Naive thymus-derived CD4-positive, alpha-beta T cell (primary cell): ENCODE measurements at places on chromosomes 13 and 19. TPM values are rescaled to one million over a fixed set of nuclear protein-coding genes. Genes with fewer than 3 reads are reported as not detected.

MTUS2 gene
- total RNA-seq = not detected

GRCh38 chr19:55156202-55157063 lies 1.1 kb downstream of the TNNI3 start:
- no peaks in the 10 kb centered on the region for H3K4me1 ChIP-seq
- no peak overlapping the region for H3K27ac ChIP-seq
- H3K4me3 ChIP-seq = no peak overlapping the region
- no peaks in the 10 kb centered on the region for H3K36me3 ChIP-seq
- DNase-seq = no peak

DNA sequence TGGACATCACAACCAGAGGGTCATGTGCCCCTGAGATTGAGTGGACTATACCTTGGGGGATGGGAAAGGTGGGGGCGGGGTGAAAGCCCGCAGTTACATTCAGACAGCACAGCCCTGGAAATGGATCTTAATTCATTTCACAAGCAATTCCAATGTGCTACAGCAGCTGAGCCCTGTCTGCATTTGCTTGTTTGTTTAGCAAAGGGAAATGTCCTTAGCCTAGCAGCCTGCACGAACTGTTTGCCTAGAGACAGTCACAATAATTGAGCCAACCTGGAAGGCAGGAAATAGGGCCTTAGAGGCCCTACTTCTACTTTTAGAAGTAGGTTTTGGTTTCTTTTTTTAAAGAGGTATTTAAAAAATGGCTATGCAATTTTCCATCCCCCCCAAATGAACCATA lies 177.3 kb upstream of the KL start:
- no peaks in the 10 kb centered on the region for H3K4me1 ChIP-seq
- H3K4me3 ChIP-seq = no peak overlapping the region
- no peak overlapping the region for H3K27ac ChIP-seq
- no peaks in the 10 kb centered on the region for H3K27me3 ChIP-seq
- H3K36me3 ChIP-seq = no peaks in the 10 kb centered on the region

DNA sequence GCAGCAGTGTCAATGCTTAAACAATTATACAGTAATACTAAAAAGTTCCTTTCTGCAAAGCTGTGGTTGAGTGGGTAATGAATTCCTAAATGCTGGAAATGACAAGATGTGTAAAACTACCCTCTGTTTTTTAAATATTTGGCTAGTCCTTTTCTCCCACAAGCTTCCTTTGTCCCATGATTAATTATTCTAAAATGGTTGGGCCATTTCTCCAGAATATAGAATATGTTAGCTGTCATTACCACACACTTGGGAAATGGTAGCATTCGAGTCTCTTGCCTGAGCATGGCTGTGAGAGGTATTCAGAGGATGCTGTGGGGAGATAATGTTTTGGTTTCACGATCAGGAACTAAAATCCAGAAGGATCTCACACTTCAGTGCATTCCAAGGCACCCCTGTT lies 1185.8 kb downstream of the UQCRFS1 start:
- no peak for DNase-seq
- H3K4me3 ChIP-seq = no peak overlapping the region
- no peaks in the 10 kb centered on the region for H3K4me1 ChIP-seq
- no peak overlapping the region for H3K27ac ChIP-seq

DNA sequence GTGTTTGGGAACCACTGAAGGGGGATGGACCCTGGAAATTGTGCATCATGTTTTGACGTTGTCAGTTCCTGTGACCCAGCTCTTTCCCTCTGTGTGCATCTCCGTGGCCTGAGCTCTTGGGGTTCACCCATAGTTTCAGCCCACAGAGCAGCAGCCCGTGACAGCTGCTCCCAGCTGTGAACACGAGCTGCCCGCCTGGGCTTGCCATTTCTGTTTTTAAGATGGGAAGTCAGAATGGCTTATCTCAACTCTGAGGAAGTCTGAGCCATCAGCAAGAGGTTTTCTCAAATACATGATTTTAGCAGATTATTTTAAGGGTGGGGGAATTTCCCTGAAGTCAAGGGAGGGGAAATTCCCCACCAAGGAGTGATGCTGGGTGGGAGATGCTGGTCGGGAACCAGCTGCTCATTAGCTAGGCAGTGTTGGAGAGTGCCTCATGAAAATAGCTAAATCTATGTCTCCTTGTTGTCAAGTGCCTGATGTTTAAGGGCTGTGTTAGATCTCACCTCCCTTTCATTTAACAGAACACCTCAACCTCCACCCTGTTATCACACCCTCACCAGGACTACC lies 34.8 kb upstream of the C1QTNF9 start:
- H3K27ac ChIP-seq = peak overlapping the region; percentile 94
- DNase-seq = peak; percentile 70
- no peaks in the 10 kb centered on the region for H3K27me3 ChIP-seq
- H3K36me3 ChIP-seq = no peaks in the 10 kb centered on the region

- H3K27me3 ChIP-seq = no peaks in the 10 kb centered on the region
- no peak for DNase-seq
- H3K4me3 ChIP-seq = no peak overlapping the region
- no peak overlapping the region for H3K27ac ChIP-seq
- no peaks in the 10 kb centered on the region for H3K36me3 ChIP-seq
- H3K4me1 ChIP-seq = peaks cover 6% of the 10 kb centered on the region
These were observed 168.3 kb downstream of the COL4A1 start for GRCh38 chr13:110138700-110139036.

DNA sequence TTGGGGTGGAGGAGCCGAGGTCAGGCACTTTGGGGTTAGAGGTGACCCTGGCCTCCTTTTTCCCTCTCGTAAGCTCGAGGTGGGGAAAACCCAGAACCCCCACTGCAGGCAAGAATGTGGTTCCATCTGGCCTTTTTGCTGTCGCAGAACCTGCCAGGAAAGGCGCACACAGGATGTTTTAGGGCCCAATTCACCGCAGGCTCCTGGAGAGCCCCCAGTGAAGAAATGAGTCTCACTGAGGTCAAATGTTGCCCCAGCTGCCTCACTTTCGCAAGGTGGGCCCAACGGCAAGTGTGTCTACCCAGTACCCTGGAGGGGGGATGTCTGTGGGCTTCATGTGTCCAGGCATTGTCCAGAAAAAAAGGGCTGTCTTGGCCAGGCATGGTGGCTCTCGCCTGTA lies 61.8 kb downstream of the PEX11G start:
- H3K4me3 ChIP-seq = no peak overlapping the region
- H3K4me1 ChIP-seq = no peaks in the 10 kb centered on the region
- DNase-seq = no peak
- no peaks in the 10 kb centered on the region for H3K27me3 ChIP-seq

DNA sequence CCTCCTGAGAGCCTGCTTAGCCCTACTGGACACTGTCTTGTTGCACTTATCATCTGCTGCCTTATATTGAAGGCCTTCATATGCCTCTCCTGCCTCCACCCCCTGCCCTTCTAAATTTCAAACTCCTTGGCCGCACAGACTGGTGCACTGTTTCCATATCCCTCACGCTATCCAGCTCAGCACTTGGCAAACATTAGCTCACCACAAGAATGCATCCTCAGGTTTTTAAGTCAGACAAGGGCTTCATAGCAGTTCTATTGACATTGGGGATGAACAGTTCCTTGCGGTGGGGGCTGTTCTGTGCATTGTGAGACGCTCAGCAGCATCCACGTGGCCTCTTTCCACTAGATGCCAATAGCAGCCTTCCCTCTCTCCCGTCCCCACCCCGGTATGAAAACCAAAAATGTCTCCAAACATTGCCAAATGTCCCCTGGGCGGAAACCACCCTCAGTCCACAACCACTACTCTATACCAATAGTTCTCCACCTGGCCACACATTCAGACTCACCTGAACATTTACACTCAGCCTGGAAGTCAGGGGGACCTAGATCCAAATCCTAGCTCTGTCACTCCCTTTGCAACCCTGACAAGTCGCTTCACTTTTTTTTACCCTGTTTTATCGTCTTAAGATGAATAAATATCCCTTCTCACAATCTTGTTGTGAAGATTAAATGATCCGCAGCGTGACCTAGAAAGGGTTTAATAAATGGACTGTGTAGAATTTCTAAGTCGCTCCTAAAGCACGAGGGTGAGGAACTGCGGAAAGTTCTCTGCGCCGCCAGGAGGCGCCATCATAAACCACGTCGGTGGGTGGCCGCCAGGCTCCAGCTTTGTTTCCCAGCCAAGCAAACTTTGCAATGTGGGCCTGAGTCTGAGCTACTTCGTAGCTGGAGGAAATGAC lies 3.6 kb upstream of the CEACAM3 start:
- no peaks in the 10 kb centered on the region for H3K4me1 ChIP-seq
- no peaks in the 10 kb centered on the region for H3K27me3 ChIP-seq
- H3K27ac ChIP-seq = no peak overlapping the region

- no peaks in the 10 kb centered on the region for H3K36me3 ChIP-seq
- H3K27me3 ChIP-seq = no peaks in the 10 kb centered on the region
- no peaks in the 10 kb centered on the region for H3K4me1 ChIP-seq
- H3K27ac ChIP-seq = no peak overlapping the region
- no peak overlapping the region for H3K4me3 ChIP-seq
These were observed 165.4 kb upstream of the PCDH9 start for GRCh38 chr13:67395577-67395976.

- no peaks in the 10 kb centered on the region for H3K27me3 ChIP-seq
- H3K27ac ChIP-seq = peak overlapping the region; percentile 78
- H3K36me3 ChIP-seq = peaks cover 8% of the 10 kb centered on the region
- peak overlapping the region; percentile 78 for H3K4me3 ChIP-seq
- peaks cover 38% of the 10 kb centered on the region for H3K4me1 ChIP-seq
These were observed 2.0 kb downstream of the PTBP1 start for GRCh38 chr19:799076-799881.

- H3K36me3 ChIP-seq = no peaks in the 10 kb centered on the region
- no peak overlapping the region for H3K27ac ChIP-seq
- H3K4me3 ChIP-seq = no peak overlapping the region
- no peak for DNase-seq
- H3K4me1 ChIP-seq = no peaks in the 10 kb centered on the region
- H3K27me3 ChIP-seq = no peaks in the 10 kb centered on the region
These were observed 605.3 kb upstream of the SPRY2 start for GRCh38 chr13:80946008-80946802.

COQ8B gene
- total RNA-seq = 48.3 TPM

DNA sequence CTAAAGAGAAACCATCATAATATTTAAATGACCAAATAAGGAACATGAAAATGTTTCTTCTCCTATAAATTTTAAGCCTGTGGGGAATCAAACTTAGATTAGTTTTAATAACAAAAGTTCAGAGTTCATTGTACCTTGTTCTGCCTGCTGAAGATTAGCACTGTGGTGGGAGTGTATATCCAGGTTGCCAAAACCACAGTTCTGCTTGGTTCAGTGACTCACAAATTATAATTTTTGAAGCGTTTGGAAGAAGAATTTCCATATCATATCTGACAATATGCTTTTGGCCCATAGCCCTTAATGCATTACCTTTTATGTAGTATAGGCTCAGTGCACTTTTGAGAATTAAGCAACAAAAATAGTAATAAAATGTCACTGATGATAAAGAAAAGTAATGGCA lies 545.2 kb downstream of the GPC6 start:
- H3K27me3 ChIP-seq = no peaks in the 10 kb centered on the region
- no peak overlapping the region for H3K4me3 ChIP-seq
- no peaks in the 10 kb centered on the region for H3K36me3 ChIP-seq
- DNase-seq = no peak
- no peak overlapping the region for H3K27ac ChIP-seq

ENOX1 gene
- total RNA-seq = not detected

- no peak overlapping the region for H3K4me3 ChIP-seq
- DNase-seq = no peak
- H3K36me3 ChIP-seq = no peaks in the 10 kb centered on the region
- no peaks in the 10 kb centered on the region for H3K4me1 ChIP-seq
- no peak overlapping the region for H3K27ac ChIP-seq
- no peaks in the 10 kb centered on the region for H3K27me3 ChIP-seq
These were observed 33.9 kb downstream of the SPATA13 start for GRCh38 chr13:24194447-24194846.

GRCh38 chr19:40241809-40242384 lies 15.4 kb upstream of the CCNP start:
- H3K27ac ChIP-seq = no peak overlapping the region
- no peak for DNase-seq
- no peaks in the 10 kb centered on the region for H3K27me3 ChIP-seq
- no peaks in the 10 kb centered on the region for H3K4me1 ChIP-seq
- no peak overlapping the region for H3K4me3 ChIP-seq
- peaks cover 4% of the 10 kb centered on the region for H3K36me3 ChIP-seq

LIG1 gene
- total RNA-seq = 134 TPM

GRCh38 chr13:36715841-36716240 lies 42.0 kb downstream of the SERTM1 start:
- no peak overlapping the region for H3K27ac ChIP-seq
- H3K4me1 ChIP-seq = no peaks in the 10 kb centered on the region
- no peak for DNase-seq
- no peaks in the 10 kb centered on the region for H3K27me3 ChIP-seq
- H3K4me3 ChIP-seq = no peak overlapping the region

GRCh38 chr19:53424968-53425597 lies 6.7 kb upstream of the ZNF761 start:
- no peak overlapping the region for H3K27ac ChIP-seq
- H3K4me1 ChIP-seq = no peaks in the 10 kb centered on the region
- H3K36me3 ChIP-seq = no peaks in the 10 kb centered on the region
- no peak overlapping the region for H3K4me3 ChIP-seq
- peak; percentile 65 for DNase-seq
- no peaks in the 10 kb centered on the region for H3K27me3 ChIP-seq

DNA sequence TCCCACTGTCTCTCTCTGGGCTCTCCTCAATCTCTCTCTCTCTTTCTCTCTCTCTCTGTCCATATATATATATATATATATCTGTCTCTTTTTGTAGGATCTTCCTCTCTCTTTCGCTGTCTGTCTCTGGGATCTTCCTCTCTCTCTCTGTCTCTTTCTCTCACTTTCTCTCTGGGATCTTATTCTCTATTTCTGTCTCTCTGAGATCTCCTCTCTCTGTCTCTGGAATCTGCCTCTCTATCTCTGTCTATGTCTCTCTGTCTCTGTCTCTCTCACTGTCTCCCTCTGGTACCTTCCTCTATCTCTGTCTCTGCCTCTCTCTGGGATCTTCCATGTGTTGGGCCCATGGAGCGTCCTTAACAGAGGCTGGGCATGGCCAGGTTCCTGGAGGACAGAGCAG lies 3.4 kb downstream of the ATP1A3 start:
- H3K27ac ChIP-seq = no peak overlapping the region
- no peak for DNase-seq
- H3K27me3 ChIP-seq = peaks cover 2% of the 10 kb centered on the region
- H3K4me1 ChIP-seq = peaks cover 5% of the 10 kb centered on the region

FAM216B gene
- total RNA-seq = not detected

- H3K4me3 ChIP-seq = no peak overlapping the region
- H3K4me1 ChIP-seq = no peaks in the 10 kb centered on the region
These were observed 55.4 kb upstream of the RNF113B start for GRCh38 chr13:98232456-98232855.

GRCh38 chr13:105311094-105311493 lies 1224.4 kb downstream of the EFNB2 start:
- no peak for DNase-seq
- no peaks in the 10 kb centered on the region for H3K4me1 ChIP-seq
- H3K36me3 ChIP-seq = no peaks in the 10 kb centered on the region
- no peak overlapping the region for H3K4me3 ChIP-seq

ZSWIM9 gene
- 7.4 and 8.7 TPM in 2 replicates for total RNA-seq
